Activated CD8-positive, alpha-beta memory T cell treated with anti-CD3 and anti-CD28 coated beads, Interleukin-2, amount 50 U/mL, for 4 hours (primary cell): ENCODE measurements at places on chromosomes 6 and 20.

DNA sequence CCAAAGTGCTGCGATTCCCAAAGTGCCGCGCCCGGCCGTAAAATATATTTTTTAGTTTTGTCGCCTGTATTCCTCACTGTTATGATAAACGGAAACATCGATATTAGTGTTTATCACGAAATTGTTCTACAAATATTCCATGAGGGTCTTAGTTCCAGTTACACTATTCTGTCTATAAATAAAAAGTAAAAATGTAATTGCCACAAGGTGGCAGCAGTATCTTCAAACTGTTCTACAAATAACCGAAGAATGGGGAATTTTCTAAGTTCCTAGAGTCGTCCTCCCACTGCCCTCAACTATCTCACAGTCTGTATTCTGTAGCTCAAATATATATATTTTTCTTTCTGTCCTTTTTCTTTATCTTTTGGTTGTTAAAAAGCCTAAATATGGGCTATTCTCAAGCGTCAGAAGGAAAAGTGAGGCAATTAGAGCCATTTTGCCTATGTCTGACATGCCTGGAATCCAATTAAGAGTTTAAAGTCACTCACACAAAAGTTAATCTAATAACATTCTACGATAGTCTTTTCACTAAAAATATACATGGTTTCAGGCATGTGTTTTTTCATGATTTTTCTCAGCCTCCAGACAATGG is 14.2 kb upstream of the FAM162B start:
- no peak for DNase-seq

DNA sequence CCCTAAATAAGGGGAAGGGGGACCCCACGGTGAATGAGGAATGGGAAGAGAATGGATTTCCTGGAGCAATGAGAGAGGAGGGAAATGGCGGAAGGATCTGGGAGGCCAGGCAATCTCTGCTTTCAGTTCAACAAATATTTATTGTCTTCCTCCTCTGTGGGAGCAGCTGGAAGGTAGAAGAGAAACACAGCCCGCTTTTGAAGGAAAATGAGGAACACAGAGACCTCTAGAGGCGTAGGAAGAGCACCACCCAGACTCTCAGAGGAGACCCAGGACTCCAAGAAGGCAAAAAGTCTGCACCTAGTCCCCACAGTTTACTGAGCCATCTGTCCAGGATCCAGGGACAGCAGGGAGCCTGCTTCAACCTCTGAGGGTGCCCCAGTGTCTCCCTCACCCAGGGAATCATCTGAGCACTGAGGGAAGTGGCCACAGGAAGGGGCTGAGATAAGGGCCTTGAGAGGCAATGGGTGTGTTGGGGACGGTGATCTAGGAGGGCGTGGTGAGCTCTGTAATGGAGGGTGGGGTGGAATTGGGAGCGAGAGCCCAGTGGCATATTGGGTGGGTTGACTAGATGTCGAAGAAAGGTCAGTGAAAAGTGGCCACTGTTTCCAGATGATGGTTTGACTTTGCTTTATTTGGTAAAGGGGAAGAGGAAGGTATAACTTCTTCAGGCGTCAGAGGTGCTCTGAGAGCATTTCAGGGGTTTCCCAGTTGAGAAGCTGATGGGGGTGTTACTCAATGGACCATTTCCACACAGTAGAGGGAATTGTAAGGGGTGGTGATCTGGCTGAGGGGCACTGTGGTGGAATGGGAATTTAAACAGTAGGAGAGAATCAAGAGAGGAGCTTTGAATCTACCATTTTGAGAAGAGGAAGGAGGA is 610 bp downstream of the PSORS1C1 start:
- no peak for DNase-seq

- DNase-seq = no peak
These were observed 32.8 kb upstream of the POPDC3 start for GRCh38 chr6:105212587-105212986.

DNA sequence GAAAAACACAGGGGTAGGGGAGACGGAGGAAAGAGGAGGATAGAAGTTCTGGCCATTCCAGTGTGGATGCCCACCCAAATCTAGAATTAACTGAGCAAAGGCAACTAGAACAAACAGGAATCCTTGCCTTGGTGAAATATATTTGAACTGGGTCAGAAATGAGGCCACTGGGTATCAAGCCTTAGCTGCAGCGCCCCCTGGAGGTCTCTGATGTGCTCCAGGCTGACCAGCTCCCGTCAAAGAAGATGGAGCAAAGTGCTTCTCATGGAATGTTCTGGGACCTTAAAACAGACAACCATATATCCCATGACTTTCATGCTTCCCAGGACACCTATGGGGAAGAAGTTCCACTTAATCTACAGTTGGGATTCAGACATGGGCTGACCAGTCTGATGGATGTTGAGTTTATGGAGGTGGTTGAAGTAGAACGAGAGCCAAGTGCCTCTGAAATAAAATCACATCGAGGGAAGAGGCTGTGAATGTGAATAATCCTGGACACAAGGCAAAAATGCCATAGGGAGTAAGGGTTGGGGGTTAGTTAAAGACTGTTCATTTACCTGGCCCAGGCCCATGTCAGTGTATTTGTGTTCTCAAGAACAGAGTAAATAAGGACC is 50.4 kb downstream of the HLA-DPB1 start:
- peak; percentile 67 for DNase-seq

GRCh38 chr20:2283706-2284423 is 11.9 kb upstream of the TGM3 start:
- no peak for DNase-seq

DNA sequence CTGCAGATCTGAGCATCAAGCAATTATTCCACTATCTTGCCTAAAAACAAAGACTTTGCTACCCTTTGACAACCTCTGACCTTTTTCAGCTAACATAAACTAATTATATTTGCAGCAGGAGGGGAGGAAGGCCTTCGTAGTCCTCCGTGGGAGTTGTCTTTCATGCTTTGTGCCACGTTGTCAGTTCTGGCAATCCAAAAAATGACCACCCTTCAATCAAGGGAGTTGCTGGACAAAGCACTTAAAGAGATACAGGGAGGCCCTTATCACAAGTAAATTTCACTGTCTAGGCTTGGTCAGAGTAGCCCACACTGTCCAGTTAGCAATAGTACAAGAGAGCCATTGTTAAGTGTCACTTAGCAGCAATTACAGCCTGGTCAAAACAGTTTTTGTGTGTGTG is 578.9 kb downstream of the HAO1 start:
- DNase-seq = no peak
